ENCODE measurements at places on chromosomes 16 and 17. TPM values are rescaled to one million over a fixed set of nuclear protein-coding genes. Genes with fewer than 3 reads are reported as not detected.

DNA sequence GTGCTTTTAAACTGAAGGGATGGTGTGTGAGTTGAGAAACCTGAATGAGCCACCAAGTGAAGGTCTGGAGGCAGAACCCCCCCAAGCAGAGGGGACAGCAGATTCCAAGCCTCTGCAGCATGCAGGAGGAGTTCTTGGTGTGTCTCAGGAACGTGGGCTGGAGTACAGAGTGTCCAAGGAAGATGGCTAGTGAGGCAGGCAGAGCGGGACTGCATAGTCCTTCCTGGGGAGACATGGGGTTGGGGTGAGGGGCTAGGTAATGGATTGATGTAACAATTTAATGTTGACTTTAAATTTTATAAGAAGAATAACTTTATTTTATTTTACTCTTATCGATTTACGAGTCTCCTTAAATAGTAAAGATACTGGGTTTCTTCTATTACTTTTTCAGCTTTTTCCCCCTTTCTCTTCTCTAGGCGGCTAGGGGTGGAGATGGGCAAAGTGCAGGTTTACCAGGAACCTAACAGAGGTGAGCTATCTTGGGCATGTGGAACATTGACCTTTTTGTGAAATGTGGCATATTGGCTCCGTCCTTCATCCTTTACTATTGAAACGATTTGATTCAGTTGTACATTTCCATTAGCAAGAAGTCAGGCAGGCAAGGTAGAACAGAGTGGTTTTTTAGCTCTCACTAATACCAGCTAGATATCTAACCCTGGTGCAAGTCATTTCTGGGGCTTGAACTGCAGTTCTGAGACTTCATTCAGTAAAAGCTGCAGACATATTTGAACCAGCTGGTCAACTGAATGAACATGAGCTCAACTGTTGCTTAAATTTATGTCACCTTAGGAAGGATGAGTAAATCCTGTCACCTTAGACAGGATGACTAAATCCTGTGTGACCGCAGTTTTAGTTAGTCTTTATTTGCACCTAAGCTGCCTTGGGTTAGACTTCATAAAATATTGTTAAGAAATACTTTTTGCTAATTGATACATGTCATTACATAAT lies 9.2 kb downstream of the PRPSAP2 start:
- H3K27me3 ChIP-seq: no peaks in the 10 kb centered on the region
- no peak overlapping the region for H3K4me3 ChIP-seq
- peaks cover 40% of the 10 kb centered on the region for H3K36me3 ChIP-seq
- no peak for DNase-seq
- H3K27ac ChIP-seq: no peak overlapping the region

DNA sequence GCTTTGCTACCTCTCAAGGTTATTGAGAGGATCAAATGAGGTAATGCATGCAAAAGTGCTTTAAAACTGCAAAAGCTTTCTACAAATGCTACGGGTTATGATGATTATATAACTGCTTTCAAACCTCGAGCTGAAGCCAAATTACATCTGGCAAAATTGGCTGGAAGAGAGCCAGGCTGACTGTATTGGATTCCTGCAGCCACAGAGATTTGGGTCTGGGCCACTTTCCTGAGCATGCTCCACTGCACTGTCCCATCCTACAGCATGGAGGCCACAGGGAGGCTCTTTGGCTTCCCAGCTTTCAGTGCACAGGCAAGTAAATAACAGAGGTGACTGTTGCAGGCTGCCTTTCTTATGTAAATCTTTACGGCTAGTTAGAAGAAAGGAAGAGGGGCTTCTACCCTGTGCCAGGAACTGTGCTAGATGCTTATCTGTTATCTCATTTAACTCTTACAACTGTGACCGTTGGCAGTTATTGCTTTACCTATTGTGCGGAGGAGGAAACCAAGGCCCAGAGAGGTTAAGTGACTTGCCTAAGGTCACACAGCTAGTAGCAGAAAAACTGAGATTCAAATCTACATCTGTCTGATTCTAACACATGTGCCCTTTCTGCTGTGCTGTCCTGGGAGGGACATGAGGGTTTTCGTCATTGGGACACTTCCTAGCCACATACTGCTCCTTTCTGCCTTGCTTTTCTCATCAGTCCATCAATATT lies 121.8 kb downstream of the SPACA3 start:
- no peaks in the 10 kb centered on the region for H3K27me3 ChIP-seq
- H3K36me3 ChIP-seq: no peaks in the 10 kb centered on the region
- no peak overlapping the region for H3K27ac ChIP-seq

The SALL1 gene
- under 0.01 TPM for total RNA-seq

The CCR7 gene
- total RNA-seq: 0.09 TPM

The TPSAB1 gene
- 2.6 TPM for total RNA-seq

The DYNLRB2 gene
- 0.40 TPM for total RNA-seq

The TOX3 gene
- total RNA-seq: 0.44 TPM

DNA sequence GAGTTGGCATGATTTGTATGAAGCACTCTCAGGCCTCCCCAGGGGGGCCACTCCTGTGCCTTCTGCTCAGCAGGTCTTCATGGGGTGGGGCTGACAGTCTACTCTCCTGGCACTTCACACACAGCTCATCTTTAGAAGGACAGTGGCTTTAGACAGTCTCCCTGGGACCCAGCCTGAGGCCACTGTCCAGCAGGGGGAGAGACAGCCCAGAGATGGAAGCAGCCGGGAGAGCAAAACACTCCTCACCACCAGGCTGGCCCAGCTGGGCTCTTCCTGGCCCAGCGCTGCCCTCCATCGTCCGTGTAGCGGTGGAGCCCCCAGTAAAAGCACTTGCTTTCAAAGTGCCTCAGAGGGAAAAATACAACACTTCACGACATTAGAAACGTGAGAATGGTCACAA lies 62.0 kb upstream of the CRHR1 start:
- DNase-seq: peak; percentile 22
- no peaks in the 10 kb centered on the region for H3K36me3 ChIP-seq
- peaks cover 19% of the 10 kb centered on the region for H3K27me3 ChIP-seq
- H3K4me3 ChIP-seq: no peak overlapping the region
- no peaks in the 10 kb centered on the region for H3K4me1 ChIP-seq

DNA sequence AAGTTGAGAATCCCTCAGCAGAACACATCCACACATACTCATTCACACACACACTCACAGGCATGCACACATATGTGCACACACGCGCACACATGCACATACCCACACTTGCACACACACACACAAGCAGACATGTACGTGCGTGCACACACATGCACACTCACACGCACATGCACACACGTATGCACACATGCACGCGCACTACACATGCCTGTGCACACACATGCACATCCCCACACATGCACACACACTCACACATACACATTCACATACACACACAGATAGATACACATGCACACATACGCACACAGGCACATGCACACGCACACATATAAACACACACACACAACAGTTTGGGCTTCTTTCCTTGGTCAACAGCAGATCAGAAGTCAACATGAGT lies 24.0 kb downstream of the GSG1L start:
- no peak overlapping the region for H3K27ac ChIP-seq
- H3K4me3 ChIP-seq: no peak overlapping the region
- no peaks in the 10 kb centered on the region for H3K36me3 ChIP-seq
- no peaks in the 10 kb centered on the region for H3K4me1 ChIP-seq

DNA sequence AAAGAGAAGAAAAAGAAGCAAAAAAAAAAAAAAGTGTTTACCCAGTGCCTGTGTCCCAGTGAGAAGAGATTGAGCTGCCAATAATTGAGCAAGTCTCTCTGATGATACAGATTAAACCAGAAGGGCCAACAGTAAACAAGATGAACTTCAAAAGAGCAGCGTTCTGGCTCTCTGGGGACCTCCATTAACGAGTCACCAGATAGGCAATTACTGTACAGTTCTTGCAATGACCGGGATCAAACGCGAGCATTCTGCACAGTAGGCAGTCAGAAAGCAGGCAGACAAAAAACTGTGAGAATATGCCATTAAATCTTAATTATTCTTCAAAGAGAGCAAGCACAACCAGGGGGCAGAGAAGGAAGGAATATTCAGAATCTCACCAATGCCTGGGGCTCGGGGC lies 626.1 kb downstream of the TMEM114 start:
- no peaks in the 10 kb centered on the region for H3K4me1 ChIP-seq
- no peak overlapping the region for H3K27ac ChIP-seq
- no peak for DNase-seq
- no peaks in the 10 kb centered on the region for H3K27me3 ChIP-seq

DNA sequence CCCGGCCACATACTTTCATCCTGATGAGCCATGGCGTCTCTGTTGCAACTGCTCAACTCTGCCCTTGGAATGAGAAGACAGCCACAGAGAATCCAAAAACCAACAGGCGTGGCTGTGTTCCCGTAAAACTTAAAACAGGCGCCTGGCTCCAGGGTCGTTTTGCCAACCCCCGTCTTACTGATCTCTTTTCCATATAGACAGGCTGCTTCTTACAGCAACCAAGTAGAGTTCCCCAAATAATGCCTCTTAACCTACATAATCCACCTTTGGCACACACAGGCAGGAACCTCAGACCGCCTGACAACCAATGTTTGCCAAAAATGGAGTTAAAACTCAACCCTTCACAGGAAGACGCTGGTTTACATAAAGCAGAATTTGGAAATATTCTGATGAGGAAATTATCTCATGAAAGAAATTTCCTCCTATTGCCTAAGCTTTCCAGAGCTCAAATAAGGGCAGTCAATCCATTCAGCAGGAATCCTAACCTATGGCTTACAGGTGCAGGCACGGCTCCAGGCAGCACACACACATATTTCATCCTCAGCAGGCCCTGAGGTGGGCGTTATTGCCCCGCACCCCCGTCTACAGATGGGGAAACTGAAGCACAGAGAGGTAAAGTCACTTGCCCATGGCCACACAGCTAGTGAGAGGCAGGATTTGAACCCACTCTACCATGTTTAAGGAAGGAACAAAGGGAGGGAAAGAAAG lies 35.8 kb downstream of the LITAF start:
- DNase-seq: peak; percentile 91
- H3K27me3 ChIP-seq: no peaks in the 10 kb centered on the region
- H3K4me1 ChIP-seq: peaks cover 22% of the 10 kb centered on the region
- peak overlapping the region; percentile 65 for H3K27ac ChIP-seq
- H3K36me3 ChIP-seq: peaks cover 42% of the 10 kb centered on the region

The TBC1D3C gene
- not detected for total RNA-seq

GRCh38 chr16:13046061-13046821 lies 144.8 kb downstream of the SHISA9 start:
- no peaks in the 10 kb centered on the region for H3K27me3 ChIP-seq
- H3K4me1 ChIP-seq: no peaks in the 10 kb centered on the region
- H3K27ac ChIP-seq: no peak overlapping the region
- H3K4me3 ChIP-seq: no peak overlapping the region
- no peaks in the 10 kb centered on the region for H3K36me3 ChIP-seq

The SLFN11 gene
- total RNA-seq: 13.6 TPM

The PABPN1L gene
- 0.04 TPM for total RNA-seq
